ENCODE measurements at places on chromosomes 6 and 20. TPM values are rescaled to one million over a fixed set of nuclear protein-coding genes. Genes with fewer than 3 reads are reported as not detected.

NKX2-2 gene
- polyA plus RNA-seq: 0.13 TPM

VPS52 gene
- 75.7 TPM for polyA plus RNA-seq

ATP6V1G2 gene
- 3.9 TPM for polyA plus RNA-seq

SCAF8 gene
- polyA plus RNA-seq: 51.9 TPM

TFAP2B gene
- polyA plus RNA-seq: not detected

VARS1 gene
- polyA plus RNA-seq: 61.7 TPM

ERVFRD-1 gene
- polyA plus RNA-seq: 0.18 TPM

GRCh38 chr6:170081556-170081955 is 209.3 kb downstream of the DLL1 start:
- DNase-seq: peak; percentile 13

DNA sequence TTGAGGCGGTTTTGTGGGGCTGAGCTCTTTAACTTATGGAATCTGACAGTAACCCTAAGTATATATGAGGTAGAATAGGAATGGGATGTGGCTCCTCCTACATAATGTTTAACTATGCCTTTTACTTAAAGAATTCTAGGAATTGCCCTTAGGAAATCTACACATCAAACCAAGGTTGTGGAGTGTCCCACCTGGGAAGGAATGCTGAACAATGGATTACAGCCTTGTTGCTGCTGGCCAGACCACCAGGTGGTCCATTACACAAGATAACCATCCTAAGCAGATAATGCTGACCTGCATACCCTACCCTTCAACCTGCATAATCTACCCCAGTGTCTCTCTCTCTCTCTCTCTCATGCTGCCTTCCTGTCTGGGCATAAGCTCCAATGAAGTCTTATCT is 35.0 kb upstream of the SLC22A16 start:
- no peak for DNase-seq

DNA sequence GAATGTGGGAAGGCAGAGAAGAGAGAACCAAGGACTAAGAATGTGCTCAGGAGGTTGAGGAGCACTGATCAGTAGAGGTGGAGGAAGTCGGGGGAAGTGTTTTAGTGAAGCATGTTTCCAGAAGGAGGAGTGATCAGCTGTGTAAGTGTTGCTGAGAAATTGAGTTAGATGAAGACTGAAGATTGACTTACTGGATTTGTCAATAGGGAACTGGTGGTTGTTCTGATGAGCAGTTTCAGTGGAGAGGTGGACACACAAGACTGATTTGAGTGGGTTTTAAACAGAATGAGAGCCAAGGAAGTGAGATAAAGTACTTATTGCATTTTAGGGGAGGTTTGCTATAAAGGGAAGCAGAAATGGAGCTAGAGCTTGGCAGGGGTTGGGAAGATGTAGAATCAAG is 182.6 kb downstream of the CDKAL1 start:
- DNase-seq: no peak

DNA sequence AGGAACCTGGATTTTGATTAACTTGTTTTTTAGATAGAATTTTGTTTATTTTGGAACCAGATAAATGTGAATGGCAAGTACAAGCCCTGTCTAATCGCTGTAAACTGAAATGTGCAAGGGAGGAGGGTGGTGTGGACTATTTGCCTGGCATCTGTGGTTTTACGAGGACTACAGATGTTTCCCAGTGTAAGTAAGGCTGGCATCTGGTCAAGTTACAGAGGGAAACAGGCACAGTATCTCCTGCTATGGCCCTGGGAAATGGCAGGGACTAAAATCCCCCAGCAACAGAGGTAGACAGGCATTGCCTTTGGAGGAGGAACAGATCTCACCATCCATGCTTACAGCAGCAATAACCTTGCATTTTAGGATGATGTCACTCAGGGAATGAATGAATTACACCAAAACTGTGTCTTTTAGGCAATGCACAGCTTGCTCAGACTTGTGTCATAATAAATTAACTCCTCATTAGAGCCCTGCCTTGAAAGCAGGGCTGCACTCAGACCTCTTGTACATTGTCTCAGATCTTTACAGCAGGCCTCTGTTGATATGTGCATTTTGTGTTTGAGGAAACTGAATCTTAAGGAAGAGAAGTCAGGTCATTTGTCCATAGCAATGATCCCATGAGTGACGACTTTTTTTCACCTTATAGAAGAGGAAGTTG is 96.2 kb downstream of the TCP11 start:
- DNase-seq: no peak

DNA sequence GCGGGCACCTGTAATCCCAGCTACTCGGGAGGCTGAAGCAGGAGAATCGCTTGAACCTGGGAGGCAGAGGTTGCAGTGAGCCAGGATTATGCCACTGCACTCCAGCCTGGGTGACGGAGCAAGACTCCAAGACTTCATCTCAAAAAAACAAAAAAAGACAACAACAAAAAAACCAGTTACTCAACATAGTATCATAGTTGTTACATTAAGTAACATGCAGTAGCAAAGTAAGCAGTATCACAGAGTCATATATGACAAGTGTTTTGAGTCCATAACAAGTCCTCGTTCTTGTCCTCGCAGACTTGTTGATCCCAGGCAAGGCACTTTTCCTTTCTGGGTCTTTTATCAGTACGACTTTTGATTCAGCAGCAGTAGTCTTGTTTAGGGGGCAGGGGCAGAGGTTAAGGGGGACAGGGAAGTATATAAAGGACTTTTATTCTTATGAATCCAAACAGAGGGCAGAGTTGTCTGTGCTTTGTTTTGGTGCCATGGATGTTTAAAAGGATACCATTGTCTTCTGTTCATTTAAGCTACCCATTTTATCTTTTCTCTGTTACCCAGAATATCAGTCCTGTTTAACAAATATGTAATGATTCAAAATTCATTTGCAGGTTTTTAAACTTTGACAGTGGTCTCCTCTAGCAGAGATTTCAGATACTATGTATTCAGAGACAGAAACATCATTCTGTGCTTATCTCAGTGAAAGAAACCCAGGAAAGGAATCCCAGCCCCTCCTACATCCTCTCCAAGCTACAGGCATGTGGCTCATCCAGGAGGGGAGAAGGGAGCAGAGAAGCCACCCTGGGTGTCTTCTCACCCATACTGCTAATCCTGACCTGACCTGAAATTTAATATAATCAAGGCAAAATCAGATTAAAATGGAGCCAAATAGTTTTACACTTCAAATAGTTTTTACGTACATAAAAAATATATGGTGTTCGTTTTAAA is 137.9 kb upstream of the EDN1 start:
- no peak for DNase-seq

GRCh38 chr6:123363912-123364311 is 272.8 kb downstream of the TRDN start:
- DNase-seq: no peak

GRCh38 chr6:136753624-136754023 is 38.7 kb downstream of the MAP3K5 start:
- DNase-seq: no peak
